ENCODE measurements at places on chromosomes 3 and 15. TPM values are rescaled to one million over a fixed set of nuclear protein-coding genes. Genes with fewer than 3 reads are reported as not detected.
A peak's percentile ranks its signal among the peaks of the same experiment; 100 is the strongest.

DNA sequence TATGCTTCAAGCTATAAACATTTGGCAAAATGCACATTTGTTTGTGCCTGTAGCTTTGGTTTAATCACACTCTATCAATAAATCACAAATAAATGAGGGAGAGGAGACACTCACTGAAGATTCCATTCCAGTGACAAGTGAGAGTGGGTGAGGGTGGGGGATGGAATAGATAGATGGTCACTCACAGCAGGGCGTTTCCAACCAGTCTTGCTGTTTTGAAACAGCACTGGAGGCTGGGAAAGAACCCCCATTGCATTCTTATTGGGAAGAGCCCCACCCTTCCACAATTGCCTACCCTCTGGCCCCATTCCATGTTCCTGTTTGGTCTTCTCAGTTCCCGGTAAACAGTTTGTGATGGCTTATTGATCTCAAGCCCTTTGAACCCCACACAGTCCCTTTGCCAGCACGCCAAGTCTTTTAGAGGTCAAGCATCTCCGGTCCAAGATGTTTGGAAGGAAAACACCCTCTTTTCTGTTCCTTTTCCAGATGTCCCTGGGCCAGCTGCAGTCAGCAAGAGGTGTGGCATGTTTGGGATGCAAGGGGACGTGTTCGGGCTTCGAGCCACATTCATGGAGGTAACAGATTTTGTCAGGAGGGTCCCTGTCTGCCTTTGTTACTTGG lies 30.7 kb downstream of the LMCD1 start:
- H3K4me3 ChIP-seq = no peak overlapping the region
- H3K27ac ChIP-seq = no peak overlapping the region
- DNase-seq = no peak
- no peaks in the 10 kb centered on the region for H3K36me3 ChIP-seq
- H3K4me1 ChIP-seq = peaks cover 2% of the 10 kb centered on the region
- H3K27me3 ChIP-seq = no peaks in the 10 kb centered on the region

GRCh38 chr3:69294014-69294766 lies 91.7 kb downstream of the FRMD4B start:
- H3K4me1 ChIP-seq = peaks cover 7% of the 10 kb centered on the region
- no peak overlapping the region for H3K4me3 ChIP-seq
- H3K36me3 ChIP-seq = no peaks in the 10 kb centered on the region
- H3K27me3 ChIP-seq = peaks cover 9% of the 10 kb centered on the region

DNA sequence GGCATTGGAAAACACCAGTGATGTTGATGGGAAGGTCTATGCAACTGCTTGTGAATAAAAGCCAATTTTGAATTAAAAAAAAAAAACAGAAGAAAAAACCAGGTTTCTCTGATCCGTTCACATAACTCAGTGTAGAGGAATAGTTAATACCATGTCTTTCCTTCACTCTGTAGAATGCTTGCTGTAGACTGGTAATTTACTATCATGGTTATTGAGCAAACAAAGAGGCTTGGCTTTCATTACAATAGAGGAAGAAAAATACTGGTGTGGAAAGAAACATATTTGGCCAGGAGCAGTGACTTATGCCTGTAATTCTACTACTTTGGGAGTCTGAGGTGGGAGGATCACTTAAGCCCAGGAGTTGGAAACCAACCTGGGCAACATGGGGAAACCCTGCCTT lies 41.1 kb downstream of the GATM start:
- H3K27ac ChIP-seq = no peak overlapping the region
- no peak for DNase-seq
- H3K4me3 ChIP-seq = no peak overlapping the region

- H3K36me3 ChIP-seq = peaks cover 4% of the 10 kb centered on the region
- H3K4me1 ChIP-seq = peaks cover 86% of the 10 kb centered on the region
- peak; percentile 64 for DNase-seq
- H3K27ac ChIP-seq = peak overlapping the region; percentile 99
These were observed 41.3 kb downstream of the CMTM7 start for GRCh38 chr3:32432711-32433530.

DNA sequence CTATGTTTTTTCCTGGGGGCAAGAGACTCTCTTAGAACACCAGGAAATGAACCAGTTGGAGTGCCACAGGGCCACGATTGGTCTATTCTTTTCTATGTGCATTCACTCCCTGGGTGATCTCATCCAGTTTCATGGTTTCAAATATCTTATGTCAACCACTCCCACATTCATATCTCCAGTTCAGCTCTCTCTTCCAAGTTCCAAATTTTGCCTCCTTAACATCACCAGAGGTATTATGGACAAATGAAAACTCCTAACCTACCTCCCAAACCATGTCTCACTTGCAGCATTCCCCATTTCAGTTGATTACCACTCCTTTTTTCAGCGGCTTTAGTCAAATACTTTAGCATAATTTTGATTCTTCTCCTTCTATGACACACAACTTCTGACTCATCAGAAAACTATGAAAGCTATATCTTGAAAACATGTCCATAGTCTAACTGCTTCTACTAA lies 203.1 kb upstream of the SEMA6D start:
- H3K27me3 ChIP-seq = no peaks in the 10 kb centered on the region
- no peak overlapping the region for H3K4me3 ChIP-seq
- no peak for DNase-seq
- no peak overlapping the region for H3K27ac ChIP-seq
- no peaks in the 10 kb centered on the region for H3K4me1 ChIP-seq

GRCh38 chr3:105997800-105998526 lies 129.2 kb upstream of the CBLB start:
- DNase-seq = no peak
- no peak overlapping the region for H3K27ac ChIP-seq
- peaks cover 2% of the 10 kb centered on the region for H3K4me1 ChIP-seq
- H3K27me3 ChIP-seq = no peaks in the 10 kb centered on the region

DNA sequence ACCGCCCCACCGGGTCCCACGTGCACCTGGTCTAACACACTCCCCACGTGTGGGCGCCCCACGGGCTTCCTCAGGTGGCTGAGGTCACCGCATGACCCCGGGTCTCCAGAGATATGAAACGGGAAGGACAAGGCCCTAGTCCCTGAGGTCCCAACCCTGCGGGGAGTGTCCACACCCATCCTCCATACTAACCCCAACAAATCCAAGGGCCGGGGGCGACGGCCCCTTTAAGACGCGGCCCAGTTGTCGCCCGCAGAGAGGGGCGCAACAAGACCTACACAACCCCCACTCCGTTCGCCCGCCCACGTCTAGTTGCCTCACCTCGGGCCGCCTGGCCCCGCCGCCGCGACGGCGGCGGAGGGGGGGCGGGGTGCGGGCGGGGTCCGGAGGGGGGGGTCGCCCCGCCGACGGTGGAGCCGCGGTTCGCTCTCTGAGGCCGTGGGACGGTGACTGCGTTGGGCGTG lies 396 bp downstream of the INO80 start:
- DNase-seq = peak; percentile 83
- no peaks in the 10 kb centered on the region for H3K27me3 ChIP-seq
- peaks cover 13% of the 10 kb centered on the region for H3K36me3 ChIP-seq
- H3K4me1 ChIP-seq = peaks cover 30% of the 10 kb centered on the region
- peak overlapping the region; percentile 100 for H3K27ac ChIP-seq
- H3K4me3 ChIP-seq = peak overlapping the region; percentile 84

DNA sequence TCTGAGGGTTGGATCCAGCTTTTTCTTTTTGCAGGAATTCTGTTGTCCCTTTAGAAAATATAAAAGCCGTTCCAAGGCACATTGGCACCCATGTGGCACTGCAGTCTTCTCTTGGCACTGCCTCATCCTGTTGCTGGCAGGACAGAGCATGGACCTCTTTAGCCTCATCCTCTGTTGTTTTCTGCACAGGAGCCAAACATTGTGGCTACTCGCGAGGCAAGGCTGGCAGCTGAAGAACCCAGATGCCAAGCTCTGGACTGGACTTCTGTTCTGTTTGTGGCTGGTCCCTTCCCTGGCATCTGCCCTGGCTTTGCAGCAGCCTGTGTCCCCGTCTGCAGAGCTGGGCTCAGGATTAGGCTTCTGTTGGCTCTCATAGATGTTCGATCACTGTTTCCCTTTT lies 224.7 kb upstream of the TBC1D5 start:
- no peaks in the 10 kb centered on the region for H3K36me3 ChIP-seq
- H3K27ac ChIP-seq = no peak overlapping the region
- peaks cover 6% of the 10 kb centered on the region for H3K4me1 ChIP-seq
- DNase-seq = no peak
- no peak overlapping the region for H3K4me3 ChIP-seq

DNA sequence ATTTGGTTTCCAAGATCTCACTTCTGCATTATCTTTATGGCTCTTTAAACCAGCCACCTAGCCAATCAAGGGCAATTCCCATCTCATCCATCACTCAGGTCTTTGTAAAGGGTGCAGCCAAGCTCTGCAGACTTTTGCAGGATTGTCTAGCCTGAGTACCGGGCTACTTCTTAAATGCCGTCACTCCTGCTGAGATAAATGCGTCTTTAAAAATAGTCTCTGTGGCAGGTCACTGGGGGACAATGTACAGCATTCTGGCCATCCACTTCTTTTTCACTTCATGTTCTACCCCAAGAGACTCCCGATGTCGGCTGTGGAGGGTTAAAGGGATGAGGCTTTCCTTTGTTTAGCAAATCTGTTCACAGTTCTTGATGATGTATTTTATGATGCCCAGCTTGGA lies 194.7 kb downstream of the SV2B start:
- no peaks in the 10 kb centered on the region for H3K4me1 ChIP-seq
- peaks cover 28% of the 10 kb centered on the region for H3K27me3 ChIP-seq
- no peak for DNase-seq
- no peaks in the 10 kb centered on the region for H3K36me3 ChIP-seq
- H3K4me3 ChIP-seq = no peak overlapping the region

GRCh38 chr3:102577082-102577789 lies 142.4 kb downstream of the ZPLD1 start:
- DNase-seq = no peak
- no peaks in the 10 kb centered on the region for H3K4me1 ChIP-seq
- H3K4me3 ChIP-seq = no peak overlapping the region
- no peak overlapping the region for H3K27ac ChIP-seq

DNA sequence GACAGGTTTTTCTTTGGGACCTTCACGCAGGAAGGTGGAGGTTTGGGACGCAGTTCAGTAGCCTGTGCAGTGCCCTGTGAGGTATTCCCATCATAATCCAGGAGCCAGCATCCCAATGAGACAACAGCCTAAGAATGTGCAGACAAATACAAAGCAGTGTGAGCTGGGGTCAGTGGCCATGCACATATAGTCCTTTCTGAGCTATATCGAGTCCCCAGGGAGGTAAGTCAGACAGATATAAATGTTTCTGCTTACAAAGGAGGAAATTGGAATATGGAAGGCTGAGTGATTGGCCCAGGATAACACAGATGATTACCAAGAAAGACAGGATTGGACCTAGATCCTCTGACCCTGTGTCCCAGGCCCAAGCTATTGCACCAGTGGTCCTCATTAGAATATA lies 216.6 kb upstream of the TRIM42 start:
- peaks cover 4% of the 10 kb centered on the region for H3K27me3 ChIP-seq
- H3K4me3 ChIP-seq = no peak overlapping the region
- H3K4me1 ChIP-seq = no peaks in the 10 kb centered on the region
- H3K36me3 ChIP-seq = no peaks in the 10 kb centered on the region
- DNase-seq = no peak

DNA sequence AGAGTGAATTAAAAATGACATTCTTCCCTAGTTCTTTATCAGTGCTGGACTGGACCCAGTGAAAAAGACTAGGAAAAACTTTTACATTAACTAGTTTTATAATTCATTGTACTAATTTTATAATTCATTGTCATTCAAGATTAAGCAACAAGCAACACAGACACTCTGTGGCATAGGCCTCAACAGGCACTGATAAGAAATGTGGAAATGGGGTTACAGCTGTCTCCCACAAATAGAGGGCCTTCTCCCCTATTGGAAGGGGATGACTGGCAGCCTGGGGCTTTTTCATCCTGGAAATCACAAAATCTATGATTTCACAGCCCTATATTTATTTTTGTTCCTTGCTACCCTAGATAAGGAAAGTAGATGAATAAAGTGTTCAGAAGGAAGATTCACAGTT lies 370.6 kb downstream of the GBE1 start:
- no peak overlapping the region for H3K4me3 ChIP-seq
- no peaks in the 10 kb centered on the region for H3K4me1 ChIP-seq
- H3K27me3 ChIP-seq = no peaks in the 10 kb centered on the region
- no peak overlapping the region for H3K27ac ChIP-seq
- H3K36me3 ChIP-seq = no peaks in the 10 kb centered on the region

GRCh38 chr15:42215913-42216829 lies 8.1 kb upstream of the VPS39 start:
- DNase-seq = no peak
- H3K4me1 ChIP-seq = peaks cover 4% of the 10 kb centered on the region
- H3K27ac ChIP-seq = no peak overlapping the region

DNA sequence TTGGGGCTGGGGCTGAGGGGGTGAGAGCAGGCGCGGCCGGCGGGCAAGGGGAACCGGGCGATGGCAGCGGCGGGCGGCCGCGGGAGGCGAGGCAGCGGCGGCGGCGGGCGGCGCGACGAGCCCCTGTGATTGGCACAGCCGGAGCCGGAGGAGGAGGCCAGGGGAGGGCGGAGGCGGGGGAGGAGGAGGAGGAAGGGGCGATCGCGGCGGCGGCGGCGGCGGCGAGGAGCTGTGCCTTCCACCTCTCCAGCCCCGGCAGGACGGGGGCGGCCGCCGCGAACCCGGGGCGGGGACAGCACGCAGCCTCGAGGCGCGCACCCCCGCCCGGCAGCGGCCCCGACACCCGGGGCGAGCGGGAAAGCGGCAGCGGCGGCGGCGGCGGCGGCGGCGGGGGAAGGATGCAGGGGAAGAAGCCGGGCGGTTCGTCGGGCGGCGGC lies at the start of gene SLCO3A1:
TSS of gene SLCO3A1 (plus strand) at position 198 of the 437 bp plus-strand sequence.
- peak within 1 kb of the TSS; percentile 77 for H3K4me3 ChIP-seq
- peaks cover 3% of the 10 kb centered on the region for H3K27me3 ChIP-seq
- H3K27ac ChIP-seq = peak within 1 kb of the TSS; percentile 81
- H3K4me1 ChIP-seq = peaks cover 64% of the 10 kb centered on the region
- peaks cover under 1% of the 10 kb centered on the region for H3K36me3 ChIP-seq

- H3K27ac ChIP-seq = no peak overlapping the region
- peaks cover 19% of the 10 kb centered on the region for H3K27me3 ChIP-seq
- DNase-seq = no peak
- no peak overlapping the region for H3K4me3 ChIP-seq
These were observed 79.9 kb upstream of the HACD2 start for GRCh38 chr3:123664753-123665152.

- no peaks in the 10 kb centered on the region for H3K36me3 ChIP-seq
- peaks cover 8% of the 10 kb centered on the region for H3K4me1 ChIP-seq
- no peak overlapping the region for H3K27ac ChIP-seq
- no peaks in the 10 kb centered on the region for H3K27me3 ChIP-seq
- H3K4me3 ChIP-seq = no peak overlapping the region
These were observed 14.6 kb downstream of the HDAC11 start for GRCh38 chr3:13494463-13495350.

GRCh38 chr15:77034695-77035489 lies 36.0 kb downstream of the TSPAN3 start:
- no peak overlapping the region for H3K27ac ChIP-seq
- peak; percentile 42 for DNase-seq
- H3K27me3 ChIP-seq = no peaks in the 10 kb centered on the region

CYP1A2 gene
- total RNA-seq = not detected

AGBL1 gene
- not detected for total RNA-seq

AMT gene
- total RNA-seq = 6.9 TPM
